ENCODE measurements at places on chromosomes 5 and 9.

DNA sequence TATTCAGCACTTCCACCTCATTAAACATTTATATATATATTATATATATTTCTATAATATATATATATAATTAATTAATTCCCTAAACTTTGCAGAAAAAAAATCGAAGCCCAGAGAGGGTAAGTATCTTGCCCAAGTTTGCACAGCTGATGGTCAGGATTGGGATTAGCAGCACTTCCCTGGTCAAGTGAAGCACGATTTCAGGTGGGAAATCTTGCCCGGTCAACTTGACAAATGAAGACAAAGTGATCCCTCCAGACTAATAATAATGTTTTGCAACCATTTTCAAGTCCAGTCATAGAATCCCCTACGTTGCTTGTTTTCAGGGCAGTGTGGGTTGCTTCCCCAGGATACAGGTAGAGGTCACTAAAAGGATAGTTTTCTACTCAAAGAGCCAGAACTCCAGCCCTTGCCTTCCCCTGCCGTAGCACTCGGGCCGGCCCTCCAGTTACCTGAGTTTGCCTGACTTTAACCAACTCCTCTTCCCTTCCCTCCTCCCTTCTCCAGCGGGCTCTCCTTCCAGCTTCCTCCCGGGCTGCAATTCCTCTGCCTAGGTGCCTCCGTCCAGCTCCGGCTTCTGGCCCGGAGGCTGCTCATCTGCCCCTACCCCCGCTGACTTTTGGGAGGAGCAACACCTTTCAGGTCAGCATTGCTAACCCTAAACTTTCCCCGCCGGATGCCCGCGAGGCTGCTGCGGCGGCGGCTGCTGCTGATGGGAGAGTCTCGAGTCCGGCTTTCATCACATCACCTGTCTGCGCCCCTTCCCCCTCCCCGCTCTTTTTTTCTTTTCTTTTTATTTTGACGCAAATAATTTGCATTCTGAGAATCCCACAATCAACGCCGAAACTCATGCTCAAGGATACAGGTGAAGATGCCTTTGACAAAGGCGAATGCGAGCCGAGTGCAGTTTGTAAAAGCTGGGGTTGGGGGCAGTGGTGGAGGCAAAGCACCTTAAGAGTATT is 930 bp downstream of the PRLR start:
- DNase-seq = no peak

DNA sequence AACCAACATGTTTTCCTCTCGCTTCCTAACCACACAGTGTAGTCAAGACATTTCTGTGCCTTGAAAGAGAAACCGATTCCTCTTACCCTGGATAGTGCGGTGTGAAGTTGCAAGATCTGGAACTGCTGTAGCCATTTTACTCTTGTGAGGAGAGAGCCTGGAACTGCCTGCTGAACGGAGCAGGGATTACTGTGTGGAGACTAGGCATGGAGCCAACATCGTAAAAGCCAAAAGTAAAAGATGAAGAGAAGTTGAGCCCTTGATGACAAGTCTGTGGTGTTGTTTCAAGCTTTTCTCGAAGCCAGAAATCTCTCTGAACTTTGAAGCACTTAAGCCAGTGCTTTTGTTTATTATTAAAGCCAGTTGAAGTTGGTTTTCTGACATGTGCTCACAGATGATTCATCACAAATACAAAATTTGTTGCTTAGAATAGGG is 110.1 kb upstream of the GRIN3A start:
- no peak for DNase-seq

DNA sequence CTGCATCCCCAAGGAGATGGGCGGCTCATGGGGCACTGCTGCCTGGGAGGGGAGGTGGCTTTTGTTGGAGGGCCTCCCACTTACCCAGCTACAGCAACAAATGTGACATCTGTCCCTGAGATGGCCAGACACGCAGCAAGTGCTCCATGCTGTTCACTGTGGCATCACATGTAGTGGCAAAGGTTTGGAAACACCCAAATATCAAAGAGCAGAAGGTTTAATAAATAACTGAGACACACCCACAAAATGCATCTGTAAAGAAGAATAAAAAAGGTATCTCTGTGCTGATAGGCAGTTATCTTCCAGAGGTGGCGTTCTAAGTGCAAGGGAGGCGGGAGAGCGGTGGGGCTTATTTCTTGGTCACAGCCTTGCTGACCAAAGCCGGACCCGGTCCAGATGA is 23.3 kb upstream of the CLPTM1L start:
- no peak for DNase-seq

GRCh38 chr9:129895376-129896268 is 60.4 kb downstream of the USP20 start:
- no peak for DNase-seq

GRCh38 chr5:142254431-142254830 is 70.4 kb downstream of the SPRY4 start:
- DNase-seq = no peak

GRCh38 chr9:116907989-116908388 is 220.9 kb downstream of the TRIM32 start:
- no peak for DNase-seq

- DNase-seq = no peak
These were observed 117.1 kb downstream of the NREP start for GRCh38 chr5:111639912-111640311.
